ENCODE measurements at places on chromosomes 1 and 21.

DNA sequence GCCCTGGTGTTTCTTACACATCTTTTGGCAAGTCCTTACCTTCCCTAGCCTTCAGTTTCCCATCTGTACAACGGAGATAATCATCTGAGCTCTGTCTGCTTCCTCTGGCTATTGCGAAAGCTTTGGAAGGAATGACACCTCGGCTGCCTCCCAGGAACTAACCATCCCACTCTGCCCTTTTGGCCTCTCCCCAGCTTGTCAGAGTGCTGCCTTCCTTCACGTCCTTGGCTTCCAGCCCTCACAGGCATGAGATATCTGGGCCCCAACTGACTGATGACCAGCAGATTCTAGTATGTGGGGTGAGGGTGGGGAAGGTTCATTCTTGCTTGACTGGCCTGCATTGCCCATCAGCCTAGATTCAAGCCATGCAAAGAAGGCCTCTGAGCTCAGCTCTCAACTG lies 253.1 kb upstream of the FGGY start:
- no peak for DNase-seq

GRCh38 chr21:27379354-27379753 lies 412.5 kb upstream of the ADAMTS5 start:
- DNase-seq, result no peak

GRCh38 chr1:70764747-70765146 lies 282.9 kb downstream of the PTGER3 start:
- DNase-seq, result no peak

GRCh38 chr1:65264197-65264929 lies 45.0 kb upstream of the DNAJC6 start:
- DNase-seq, result no peak

DNA sequence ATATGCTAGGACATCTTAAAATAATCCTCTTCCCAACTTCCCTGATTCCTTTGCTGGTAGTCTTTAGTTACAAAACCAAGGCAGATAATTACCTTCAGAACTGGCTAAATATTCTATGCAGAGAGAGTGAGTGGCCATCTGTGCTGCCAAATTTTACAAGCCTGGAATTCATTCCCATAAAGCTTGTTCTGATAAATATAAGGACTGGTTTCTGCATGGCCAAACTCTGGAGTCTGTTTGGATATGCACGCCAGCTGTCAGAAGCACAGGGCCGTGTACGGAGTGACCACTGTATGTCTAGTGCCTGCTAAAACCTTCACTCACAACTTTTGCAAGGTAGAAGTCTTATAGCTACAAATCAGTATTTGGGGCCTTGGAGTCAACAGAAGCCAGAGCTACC lies 66.5 kb upstream of the RAVER2 start:
- no peak for DNase-seq

GRCh38 chr21:34365809-34366208 lies 2.0 kb downstream of the KCNE2 start:
- DNase-seq, result no peak

DNA sequence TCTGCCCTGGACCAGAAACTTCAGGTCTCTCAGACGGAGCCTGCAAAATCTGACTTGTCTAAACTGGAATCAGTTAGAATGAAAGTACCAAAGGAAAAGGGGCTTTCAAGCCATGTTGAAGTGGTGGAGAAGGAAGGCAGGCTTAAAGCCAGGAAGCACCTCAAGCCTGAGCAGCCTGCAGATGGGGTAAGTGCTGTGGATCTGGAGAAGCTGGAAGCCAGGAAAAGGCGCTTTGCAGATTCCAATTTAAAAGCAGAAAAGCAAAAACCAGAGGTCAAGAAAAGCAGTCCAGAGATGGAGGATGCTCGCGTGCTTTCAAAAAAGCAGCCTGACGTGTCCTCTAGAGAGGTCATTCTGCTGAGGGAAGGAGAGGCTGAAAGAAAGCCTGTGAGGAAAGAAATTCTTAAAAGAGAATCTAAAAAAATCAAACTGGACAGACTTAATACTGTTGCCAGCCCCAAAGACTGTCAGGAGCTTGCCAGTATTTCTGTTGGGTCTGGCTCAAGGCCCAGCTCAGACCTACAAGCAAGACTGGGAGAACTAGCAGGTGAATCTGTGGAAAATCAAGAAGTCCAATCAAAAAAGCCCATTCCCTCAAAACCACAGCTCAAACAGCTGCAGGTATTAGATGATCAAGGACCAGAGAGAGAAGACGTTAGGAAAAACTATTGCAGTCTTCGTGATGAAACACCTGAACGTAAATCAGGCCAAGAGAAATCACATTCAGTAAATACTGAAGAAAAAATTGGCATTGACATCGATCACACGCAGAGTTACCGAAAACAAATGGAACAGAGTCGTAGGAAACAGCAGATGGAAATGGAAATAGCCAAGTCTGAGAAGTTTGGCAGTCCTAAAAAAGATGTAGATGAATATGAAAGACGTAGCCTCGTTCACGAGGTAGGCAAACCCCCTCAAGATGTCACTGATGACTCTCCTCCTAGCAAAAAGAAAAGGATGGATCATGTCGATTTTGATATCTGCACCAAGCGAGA lies 46.6 kb downstream of the ZBTB17 start:
- no peak for DNase-seq

GRCh38 chr21:45199201-45199600 lies 88.5 kb downstream of the POFUT2 start:
- no peak for DNase-seq

- DNase-seq, result no peak
These were observed 594.4 kb downstream of the MATN1 start for GRCh38 chr1:30129001-30129408.

DNA sequence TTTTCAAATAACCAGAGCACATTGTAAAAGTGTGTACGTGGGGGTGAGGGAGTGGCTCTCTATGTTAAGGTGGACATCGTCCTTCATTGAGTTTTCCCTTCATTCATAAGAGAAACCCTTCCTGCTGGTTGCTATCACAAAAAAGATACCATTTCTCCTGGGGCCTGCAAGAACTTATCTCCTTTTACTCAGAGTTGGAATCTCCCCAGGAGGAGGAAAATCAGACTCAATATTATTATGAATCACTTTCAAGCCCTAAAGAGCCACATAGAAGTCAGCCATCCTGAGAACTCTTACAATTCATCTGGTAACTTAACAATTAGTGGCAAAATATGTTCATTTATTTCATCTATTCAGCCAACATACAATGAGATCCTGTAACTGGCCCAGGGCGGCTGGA lies 27.1 kb upstream of the TGFBR3 start:
- DNase-seq, result no peak

GRCh38 chr21:38267136-38267755 lies 10.5 kb downstream of the KCNJ15 start:
- DNase-seq, result no peak

- no peak for DNase-seq
These were observed 59.9 kb downstream of the SYT6 start for GRCh38 chr1:114093624-114094362.

DNA sequence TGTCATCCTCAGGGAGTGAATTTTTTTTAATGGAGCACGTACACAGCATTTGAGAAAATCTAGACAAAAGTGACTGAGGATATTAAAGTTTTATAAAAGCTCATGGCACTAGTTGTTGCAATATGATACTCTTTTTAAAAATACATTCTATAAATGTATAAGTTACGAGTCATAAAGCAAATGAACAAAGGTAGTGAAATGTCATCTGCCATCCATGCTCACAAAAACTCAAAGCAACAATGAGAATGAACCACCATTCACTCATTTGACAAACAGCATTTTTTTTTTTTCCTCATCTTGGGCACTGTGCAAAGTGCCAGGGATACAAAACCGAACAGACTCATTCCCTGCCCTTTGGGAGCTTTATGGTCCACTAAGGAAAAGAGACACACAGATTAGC lies 38.7 kb downstream of the GPR137B start:
- no peak for DNase-seq

All from stimulated activated CD4-positive, alpha-beta T cell treated with anti-CD3 and anti-CD28 coated beads, Interleukin-12 subunit alpha, Interleukin-12 subunit beta, amount 100 ng/mL, for 4 hours (primary cell).